ENCODE measurements at places on chromosomes 1 and 21.

GRCh38 chr1:168656485-168656884, 72.5 kb downstream of the DPT start:
- DNase-seq = no peak

DNA sequence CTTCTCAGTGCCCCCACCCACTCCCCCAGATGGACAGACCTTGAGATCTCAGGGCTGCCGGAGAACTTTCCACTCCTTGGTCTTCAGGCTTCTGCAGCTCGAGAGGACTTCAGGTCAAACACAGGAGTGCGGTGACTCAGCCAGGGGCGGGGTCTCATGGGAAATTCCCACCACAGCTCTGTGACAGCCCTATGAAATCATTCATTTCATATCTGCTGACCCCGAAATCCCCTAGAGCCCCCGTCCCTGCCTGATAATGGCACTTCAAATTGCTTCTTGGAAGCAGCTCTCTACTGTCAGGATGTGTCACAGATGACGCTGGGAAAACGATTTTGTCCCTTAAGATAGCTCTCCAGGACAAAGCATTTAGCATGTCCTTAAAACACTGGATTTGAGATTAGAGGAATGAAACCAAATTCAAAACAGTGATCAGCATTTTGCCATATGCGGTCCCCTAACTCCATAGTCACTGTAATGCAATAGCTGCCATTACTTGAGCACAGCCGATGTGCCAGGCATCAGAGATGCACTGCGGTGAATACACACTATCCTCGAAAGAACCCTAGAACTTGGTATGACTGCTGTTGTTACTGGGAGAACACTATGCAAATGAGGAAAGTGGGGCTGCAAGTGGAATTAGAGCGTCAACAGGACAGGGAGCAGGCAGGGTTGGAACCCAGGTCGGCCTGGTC, at the start of gene TNFRSF9:
TSS of gene TNFRSF9 (minus strand) at position 95 of the 692 bp plus-strand sequence. CDS start 845 bp downstream, outside the sequence.
- peak; percentile 77 for DNase-seq

GRCh38 chr1:200490183-200490582, 80.3 kb upstream of the ZNF281 start:
- no peak for DNase-seq

GRCh38 chr1:53048960-53049573, 12.9 kb upstream of the PODN start:
- no peak for DNase-seq

GRCh38 chr1:177872308-177872900, 97.5 kb downstream of the SEC16B start:
- no peak for DNase-seq

GRCh38 chr1:203450001-203450400, 25.6 kb upstream of the PRELP start:
- no peak for DNase-seq

DNA sequence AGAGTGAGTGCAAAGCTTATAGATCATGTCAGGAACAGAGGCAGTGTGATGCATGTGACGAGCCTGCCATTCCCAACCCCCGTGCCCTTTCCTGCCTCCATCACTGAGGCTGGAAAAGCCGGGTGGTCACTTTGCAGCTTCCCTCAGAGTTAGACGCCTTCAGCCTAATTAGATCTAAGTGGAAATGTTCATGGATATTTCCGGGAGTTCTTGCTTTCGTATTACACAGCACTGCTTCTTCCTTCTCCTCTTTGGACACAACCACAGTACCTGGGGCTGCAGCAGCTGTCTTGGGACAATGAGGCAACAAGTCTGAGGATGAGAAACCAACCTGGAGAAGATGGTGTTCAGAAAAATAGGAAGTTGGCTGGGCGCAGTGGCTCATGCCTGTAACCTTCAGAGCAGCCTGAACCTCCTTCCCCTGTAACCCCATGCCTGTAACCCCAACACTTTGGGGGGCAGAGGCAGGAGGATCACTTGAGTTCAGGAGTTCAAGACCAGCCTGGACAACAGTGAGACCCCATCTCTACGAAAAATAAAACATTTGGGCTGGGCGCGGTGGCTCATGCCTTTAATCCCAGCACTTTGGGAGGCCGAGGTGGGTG, 24.5 kb downstream of the SERINC2 start:
- DNase-seq = no peak

DNA sequence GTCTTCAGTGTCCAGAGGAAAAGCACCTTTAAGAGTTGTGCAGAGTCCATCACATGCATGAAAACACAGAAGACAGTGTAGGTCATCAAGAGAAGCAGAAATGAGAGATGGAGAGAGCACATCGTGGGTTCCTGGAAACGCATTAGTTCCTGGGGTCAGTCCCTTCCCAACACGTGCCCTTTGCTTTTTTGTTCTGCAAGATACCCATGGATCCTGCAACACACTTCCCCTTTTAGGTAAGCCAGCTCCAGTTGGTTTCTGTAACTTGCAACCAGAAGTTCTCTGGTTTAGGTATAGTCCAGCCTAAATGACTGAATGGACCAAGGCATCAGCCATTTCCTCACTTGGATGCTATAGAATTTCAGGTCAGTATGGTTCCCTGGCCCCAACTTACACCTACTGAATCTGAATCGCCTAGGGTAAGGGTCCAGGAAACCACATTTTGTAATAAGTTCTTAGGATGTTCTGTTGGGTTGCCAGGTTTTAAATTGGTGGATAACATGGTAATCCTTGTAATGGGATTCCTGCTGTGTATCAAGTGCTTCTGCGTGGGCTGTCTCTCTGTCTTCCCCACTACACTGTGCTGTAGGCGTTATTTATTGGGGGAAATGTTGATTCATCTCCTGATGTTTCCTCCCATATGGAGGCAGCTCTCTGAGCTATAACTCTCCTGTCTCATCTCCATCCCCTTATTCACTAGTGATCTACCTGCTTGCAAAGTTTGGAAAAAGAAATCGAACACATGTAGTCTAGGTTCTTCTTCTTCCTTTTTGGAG, 230.6 kb downstream of the TNR start:
- DNase-seq = no peak

DNA sequence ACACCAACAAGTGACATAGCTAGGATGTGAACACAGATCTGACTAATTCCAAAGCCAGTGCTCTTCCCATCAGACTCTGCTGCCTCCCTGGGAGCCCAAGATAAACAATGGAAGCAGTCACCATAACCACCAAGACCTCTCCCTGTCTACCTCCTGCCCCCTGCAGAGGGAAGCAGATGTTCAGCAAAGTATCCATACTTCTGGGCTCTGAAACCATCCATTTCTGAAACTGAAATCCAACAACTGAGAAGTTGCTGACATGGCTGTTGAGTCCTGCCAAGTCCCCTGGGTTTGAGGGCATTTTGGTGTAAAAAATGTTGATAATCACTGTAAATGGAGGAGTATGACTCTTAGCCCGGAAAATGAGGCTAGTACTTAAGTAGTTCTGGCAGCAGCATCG, 102.1 kb downstream of the TYW3 start:
- no peak for DNase-seq

- peak; percentile 92 for DNase-seq
These were observed 1.1 kb downstream of the BCAR3 start for GRCh38 chr1:93680420-93681100.

- DNase-seq = no peak
These were observed 20.0 kb downstream of the CRYZ start for GRCh38 chr1:74712881-74713280.

DNA sequence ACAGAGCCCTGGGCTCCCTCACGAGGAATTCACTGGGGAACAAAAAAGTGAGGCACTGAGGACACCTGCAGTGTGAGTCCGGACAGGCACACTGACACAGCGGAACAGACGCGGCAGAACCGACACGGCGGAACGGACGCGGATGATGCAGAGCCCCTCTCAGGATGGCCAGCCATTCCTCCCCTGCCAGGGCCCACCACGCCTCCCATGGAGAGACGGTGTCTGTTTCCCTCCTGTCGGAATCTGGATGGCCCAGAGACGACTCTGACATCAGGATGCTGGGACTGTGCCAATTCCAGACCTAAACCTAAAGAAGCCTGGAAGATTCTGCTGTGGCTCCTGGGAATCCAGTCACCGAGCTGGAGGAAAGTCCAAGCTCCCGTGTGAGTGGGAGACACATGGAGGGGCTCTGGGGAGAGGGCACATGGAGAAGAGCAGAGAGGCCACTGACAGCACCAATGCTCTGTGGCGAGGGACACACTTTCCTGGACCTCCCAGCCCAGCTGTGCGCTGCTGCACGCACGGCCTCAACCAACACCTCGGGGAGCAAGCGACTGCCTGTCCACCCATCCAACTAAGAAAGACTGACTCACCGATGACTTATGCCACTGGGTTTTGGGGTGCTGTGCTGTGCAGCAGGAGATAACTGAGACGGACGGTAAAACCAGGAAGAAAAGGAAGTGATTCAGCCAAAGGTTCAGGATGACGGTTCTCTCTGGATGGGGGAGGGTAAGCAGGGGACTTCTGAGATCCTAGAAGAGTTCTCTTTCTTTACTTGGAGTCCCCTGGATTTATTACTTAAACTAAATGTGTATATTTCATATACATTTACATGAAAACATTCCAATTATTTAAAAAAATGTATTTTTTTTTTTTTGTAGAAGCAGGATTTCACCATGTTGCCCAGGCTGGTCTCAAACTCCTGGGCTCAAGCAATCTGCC, 23.3 kb downstream of the ZBTB17 start:
- peak; percentile 64 for DNase-seq

DNA sequence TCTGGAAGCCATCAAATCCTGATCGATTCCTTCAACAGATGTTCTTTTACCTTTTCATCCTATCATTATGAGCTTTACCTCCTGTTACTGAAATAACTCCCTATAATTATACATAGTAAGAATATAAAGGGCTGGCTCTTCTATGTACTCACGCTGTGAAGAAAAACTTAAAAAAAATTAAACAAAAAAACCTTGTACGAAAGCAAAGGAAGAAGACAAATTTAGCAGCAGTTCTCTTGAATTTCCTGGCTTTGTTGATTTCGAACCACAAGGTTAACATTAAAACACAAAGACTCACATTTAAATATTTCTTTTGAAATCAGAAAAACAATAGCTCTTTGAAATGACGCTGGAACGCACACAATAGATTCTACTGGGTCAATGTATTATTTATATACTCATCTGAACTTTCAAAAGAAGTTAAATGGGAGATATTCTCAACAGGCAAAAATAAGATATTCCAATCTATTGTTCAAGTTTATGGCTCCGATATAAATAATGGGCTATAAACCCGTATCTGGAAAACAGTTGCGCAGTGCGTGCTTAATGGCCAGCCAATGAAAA, 13.6 kb upstream of the SPEN start:
- DNase-seq = no peak

DNA sequence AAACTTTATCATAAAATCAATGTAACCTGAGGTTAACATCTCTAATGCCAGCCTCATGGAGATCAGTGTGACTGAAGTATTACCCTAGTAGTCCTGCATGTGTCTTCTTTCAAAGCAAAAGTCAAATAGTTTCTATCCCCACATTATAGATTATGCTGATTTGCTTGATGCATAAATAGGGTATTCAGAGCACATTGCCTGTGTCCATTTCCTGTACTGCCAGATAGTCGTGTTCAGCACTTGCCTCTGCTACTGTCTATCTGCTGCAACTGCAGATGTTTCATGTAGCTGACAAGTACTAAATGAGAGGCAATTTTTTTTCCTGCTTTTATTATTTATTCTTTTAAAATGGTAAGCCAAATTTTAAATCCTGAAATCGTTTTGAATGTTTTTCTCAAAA, 348.7 kb downstream of the CHRM3 start:
- no peak for DNase-seq

GRCh38 chr1:28902738-28903137, 11.6 kb upstream of the EPB41 start:
- no peak for DNase-seq

- peak; percentile 18 for DNase-seq
These were observed 88.6 kb upstream of the PKN2 start for GRCh38 chr1:88595355-88596002.

- no peak for DNase-seq
These were observed 9.6 kb downstream of the TTLL10 start for GRCh38 chr1:1183221-1183747.

DNA sequence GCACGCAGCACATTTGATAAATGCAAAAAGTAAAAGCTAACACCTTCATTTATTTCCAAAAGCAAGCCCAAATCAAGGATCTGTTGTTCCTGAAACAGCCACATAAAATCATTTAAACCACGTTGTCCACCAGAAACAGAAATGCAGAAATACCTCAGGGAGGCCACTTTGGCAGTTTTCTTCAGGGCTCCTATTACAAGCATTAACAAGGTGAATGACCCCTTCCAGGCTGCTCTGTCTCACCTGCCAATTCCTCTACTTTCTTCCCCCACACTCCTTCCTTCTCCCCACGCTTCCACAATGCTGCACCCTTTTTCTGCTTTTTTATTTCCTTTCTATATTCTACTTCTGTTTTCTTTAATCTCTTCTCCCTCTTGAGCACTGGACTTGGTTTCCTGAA, 55.0 kb upstream of the PTGFRN start:
- DNase-seq = no peak

DNA sequence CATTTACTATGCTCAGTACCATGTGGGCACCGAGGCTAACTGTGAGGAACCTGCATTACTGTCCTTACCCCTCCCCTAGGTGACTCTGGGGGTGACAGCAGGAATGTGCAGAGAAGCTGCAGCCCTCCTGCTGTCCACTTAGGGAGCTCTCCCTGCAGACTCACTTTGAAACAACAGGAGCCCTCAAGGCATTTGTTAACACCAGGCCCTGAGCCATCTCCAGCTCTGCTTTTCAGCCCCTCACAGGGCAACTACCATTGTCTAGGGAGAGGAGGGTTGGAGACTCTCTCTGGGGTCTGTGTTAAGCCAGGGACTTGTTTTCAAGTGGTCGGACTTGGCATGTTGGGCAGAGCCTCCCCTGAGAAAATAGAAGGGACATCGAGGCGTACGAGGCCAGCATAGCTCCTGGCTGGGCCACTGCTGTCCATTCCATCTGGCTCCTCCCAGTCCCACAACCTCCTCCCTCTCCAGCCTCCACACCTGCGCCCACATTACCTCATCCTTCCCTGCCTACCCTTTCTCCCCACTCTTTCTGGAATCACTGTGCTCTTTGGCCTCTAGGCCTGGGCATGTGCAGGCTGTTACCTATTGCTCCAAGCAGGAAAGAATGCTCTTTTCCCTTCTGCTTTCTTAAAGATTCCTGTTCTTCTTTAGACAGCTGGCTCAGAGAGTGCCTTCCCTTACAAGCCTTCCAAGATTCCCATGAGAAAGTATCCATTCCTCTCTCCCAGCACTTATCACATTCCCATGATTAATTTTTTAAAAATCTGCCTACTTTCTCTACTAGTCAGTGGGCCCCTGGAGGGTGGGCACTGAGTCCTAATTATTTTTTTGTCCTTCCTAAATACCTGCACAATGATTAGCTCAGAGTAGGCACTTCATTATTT, 102.7 kb upstream of the GCLM start:
- no peak for DNase-seq

GRCh38 chr1:25818569-25818968, 1.2 kb upstream of the MTFR1L start:
- no peak for DNase-seq

GRCh38 chr1:147634645-147635044, 35.7 kb downstream of the ACP6 start:
- DNase-seq = no peak

- DNase-seq = peak; percentile 58
These were observed 47.5 kb downstream of the HSF2BP start for GRCh38 chr21:43611598-43612369.

- no peak for DNase-seq
These were observed 1.3 kb upstream of the CFAP74 start for GRCh38 chr1:2004856-2005255.

GRCh38 chr1:151860504-151861187, 7.1 kb upstream of the THEM5 start:
- no peak for DNase-seq
